Activated CD8-positive, alpha-beta memory T cell treated with anti-CD3 and anti-CD28 coated beads, Interleukin-2, amount 50 U/mL, for 48 hours (primary cell): ENCODE measurements at places on chromosomes 1 and 21.

- no peak for DNase-seq
These were observed 5.4 kb upstream of the PAFAH2 start for GRCh38 chr1:26003262-26003661.

DNA sequence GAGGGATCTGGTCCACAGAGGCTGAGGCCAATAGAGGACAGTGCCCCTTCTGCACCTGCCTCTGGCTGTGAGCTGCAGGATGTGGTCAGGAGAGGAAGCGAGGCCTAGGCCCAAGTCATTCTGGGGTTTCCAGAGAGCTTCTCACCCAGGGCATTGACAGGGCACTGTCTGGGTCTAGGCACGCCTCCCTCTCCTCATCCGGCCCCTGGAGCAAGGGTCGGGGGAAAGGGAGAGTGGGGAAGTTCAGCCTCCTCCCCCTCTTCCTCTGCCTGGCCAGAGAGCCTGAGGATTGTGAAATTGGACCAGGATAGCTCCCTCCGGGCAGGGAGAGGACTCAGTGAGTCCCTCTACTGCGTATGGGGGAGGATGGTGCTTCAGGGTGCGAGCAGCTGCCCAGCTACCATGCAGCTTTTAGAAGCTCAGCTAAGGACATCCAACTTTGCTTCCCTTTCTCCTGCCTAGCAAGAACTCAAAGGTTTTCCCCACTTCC, 6.3 kb upstream of the INAVA start:
- peak; percentile 78 for DNase-seq

GRCh38 chr1:224592636-224593582, 23.2 kb upstream of the CNIH3 start:
- DNase-seq: no peak

DNA sequence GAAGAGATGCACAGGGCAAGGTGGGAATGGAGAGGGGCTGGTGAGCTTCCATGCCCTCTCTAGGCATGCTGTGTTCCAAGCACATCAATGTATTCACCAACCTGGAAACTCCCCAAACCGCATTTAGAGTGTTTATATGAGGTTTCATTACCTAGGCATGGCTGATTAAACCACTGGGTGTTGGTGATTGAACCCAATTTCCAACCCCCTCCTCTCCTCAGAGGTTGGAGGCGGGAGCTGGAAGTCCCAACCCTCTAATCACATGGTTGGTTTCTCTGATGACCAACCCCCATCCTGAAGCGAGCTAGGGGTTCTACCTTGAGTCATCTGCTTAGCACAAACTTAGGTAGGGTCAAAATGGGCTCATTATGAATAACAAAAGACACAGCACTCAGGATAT, 3.0 kb upstream of the PPIE start:
- no peak for DNase-seq

- peak; percentile 53 for DNase-seq
These were observed 25.2 kb upstream of the EPS8L3 start for GRCh38 chr1:109788695-109789521.

DNA sequence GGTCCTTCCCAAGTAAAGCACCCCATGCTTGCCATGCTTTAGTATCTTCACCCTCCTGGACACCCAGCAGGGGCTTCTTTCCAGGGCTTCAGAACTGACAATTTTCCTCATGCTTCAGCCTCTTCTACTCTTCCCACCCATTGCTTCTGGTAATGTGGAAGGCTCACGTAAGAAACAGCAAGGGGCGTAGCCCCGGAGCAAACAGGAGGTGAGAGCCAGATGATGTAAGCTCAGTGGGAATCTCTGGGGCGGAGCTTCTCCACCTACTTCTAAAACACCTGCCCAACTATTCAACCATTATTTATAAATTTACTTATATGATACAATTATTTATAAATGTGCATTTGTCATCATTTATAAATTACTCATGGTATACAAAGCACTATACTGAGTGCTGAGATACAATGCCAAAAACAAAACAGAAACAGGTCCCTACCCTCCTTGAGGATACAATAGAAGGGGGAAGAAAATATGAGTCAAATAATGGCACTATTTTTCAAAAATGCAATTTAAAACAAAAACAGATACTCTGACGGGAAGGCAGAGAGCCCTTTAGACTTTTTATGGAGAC, 140.1 kb upstream of the CAMK1G start:
- DNase-seq: no peak

DNA sequence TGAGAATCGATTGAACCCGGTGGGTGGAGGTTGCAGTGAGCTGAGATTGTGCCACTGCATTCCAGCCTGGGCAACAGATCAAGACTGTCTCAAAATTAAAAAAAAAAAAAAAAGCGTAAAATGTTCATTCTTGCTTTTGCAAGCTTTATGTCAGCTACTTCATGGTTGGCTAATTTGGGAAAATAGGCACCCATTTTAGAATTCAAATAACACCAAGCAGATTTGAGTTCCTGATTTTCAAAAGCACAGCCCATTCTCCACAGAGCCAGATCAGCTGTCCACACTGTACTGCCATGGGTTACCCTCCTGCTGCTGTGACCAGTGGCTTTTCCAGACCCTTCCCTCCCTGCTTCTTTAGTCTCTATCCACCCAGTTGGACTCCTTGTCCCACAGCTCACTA, 4.4 kb downstream of the THEM5 start:
- DNase-seq: no peak
